ENCODE measurements at places on chromosomes 3 and 15.

DNA sequence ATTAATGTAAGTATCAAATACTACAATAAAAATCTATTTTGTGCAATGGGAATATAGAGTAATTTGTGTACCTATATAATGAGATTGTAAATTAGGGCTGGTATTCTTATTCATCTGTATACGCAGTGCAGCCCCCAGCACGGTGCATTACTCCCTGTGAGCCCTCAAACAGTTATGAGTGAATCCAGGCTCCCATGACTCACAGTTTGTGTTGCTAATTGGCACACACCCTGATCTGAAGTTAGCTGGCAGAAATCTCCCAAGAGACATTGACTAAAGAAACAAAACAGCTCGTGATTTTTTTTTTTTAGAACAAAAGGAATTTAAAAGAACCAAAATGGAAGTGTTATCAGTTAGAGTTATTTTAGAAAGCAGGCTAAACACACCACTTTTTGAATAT is 15.7 kb downstream of the GK5 start:
- no peak for DNase-seq

DNA sequence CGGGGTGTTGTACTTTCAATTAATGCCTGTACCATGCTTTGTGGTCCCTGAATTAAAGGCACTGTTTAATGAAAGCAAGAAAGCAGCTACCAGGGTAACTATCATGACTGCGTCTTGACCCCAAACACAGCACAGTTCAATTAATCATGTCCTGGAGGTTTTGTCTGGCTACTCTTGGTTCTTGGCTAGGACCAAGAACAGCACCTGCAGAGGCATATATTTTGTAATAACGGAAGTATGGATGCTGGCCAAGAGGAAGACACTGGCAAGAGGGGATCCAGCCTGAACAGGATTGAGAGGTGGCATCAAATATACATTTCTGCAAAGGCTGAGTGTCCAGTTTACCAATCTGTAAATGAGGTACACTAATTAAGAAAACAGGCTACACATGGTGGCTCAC is 119.9 kb downstream of the FOXP1 start:
- DNase-seq: no peak

DNA sequence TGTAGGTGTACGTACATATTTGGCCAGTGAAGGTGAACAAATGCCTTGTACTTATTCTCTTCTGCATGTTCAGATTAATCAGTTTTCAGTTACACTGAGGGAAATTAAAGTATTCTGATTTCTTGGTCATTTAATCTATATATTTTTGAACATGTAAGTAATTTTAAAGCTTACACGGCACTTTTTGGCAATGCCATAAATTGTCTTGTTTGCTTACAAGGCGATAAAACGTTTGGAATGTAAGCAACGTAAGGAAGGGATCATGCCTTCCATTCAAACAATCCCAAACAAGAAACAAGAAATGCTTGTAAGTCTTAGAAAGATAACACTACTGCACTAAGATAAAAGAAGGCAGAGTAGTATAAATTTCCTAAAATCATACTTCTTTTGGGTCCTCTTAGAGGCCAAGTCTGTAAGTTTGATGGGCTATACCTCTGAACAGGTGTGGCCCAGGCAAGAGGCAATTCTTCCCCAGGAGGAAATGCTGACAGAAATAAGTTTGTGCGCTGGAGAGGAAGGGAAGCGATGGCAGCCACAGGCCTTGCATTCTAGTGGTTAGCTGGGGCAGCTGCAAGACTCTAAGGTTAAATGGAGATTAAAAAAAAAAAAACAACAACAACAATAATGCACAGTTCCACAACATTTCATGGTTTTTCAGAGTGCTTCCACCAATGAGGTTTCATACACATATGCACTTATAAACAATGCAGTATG is 73.8 kb downstream of the GOLIM4 start:
- no peak for DNase-seq

GRCh38 chr3:193991666-193992424 is 144.1 kb upstream of the HES1 start:
- no peak for DNase-seq

DNA sequence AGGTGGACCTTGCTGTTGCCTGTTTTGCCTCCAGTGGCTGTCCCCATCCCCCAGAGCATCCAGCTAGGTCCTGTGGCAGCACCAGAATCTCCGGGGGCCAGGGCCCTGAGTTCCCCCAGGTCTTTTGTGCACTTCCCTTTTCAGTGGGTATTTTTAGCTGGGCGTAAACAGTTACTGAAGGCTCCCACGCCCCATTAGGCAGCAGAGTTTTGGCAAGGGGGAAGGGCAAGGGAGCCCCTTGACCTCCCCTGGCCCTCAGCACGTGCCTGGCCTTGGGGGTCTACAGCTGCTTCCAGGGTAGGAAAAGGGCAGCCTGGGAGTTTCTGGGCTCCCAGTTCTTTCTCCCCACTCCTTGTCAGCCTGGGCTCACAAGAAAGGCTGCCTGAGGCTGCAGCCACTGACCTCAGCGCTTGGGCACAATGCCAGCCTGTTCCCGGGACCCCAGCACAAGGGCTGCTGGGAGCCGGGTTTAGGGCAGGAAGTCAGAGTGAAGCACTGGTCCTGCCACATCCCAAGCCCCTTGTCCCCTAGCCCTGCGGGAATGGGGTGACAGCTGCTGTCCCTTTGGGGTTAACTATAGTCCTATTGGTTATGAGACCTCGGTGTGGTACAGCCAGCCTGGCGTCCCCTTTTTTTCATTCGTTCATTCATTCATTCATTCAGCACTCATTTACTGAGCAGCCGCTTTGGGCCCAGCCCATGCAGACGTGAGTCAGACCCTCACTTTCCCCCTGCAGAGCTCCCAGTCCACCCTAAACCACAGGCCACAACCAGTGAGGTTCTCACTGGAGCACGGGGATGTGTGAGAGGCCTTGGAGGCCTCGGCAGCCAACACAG is 8.4 kb downstream of the CSK start:
- peak; percentile 47 for DNase-seq

DNA sequence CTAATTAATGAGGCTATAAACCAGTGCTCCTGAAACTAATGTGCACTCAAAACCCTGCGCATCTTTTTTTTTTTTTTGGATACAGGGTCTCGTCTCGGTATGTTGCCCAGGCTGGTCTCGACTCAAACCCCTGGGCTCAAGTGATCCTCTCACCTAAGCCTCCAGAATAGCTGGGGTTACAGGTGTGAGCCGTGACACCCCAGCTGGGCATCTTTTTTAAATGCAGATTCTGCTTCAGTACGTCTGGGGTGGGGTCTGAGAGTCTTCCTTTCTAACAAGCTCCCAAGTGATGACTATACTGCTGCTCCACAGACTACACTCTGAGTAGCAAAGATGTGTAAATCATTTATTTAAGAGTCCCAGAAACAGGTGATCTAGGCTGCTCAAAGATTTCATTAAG is 73.0 kb downstream of the BFSP2 start:
- no peak for DNase-seq

- DNase-seq: no peak
Observed at GRCh38 chr3:137205394-137206045, 247.7 kb downstream of the IL20RB start.

DNA sequence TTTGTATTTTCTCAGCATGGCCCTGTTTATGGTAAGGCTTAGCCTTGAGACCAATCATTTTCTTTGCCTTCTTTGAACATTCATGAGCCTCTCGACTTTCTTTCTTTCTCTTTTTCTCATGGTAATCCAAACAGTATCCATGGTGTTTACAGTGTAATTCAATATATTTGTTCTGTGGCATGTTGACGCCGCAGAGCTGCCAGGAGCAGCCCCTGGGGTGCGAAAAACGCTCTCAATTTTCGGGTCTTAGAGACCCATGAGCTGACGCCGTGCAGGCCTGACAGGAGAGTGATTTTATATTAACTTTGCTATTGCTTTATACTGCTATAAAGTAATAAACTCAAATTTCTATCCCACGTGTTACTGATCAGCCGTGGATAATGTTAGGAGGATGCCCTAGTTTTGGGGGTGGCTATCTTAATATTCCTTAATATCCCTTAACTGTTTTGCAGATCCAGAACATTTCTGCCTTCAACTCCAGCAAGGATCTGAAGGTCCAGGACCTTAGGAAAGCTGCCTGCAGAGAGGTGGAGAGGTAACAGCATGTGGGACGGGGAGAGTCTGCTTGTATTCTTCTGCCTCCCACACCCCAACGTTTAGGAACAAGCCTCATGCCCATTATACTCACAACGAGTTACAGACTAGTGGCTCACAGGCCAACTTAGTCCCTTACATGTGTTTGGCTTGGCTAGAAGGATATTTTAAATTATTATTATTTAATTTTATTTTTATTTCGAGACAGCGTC is 29.3 kb upstream of the MYO1E start:
- DNase-seq: no peak

- no peak for DNase-seq
Observed at GRCh38 chr3:47163169-47164006, 525 bp downstream of the SETD2 start.

DNA sequence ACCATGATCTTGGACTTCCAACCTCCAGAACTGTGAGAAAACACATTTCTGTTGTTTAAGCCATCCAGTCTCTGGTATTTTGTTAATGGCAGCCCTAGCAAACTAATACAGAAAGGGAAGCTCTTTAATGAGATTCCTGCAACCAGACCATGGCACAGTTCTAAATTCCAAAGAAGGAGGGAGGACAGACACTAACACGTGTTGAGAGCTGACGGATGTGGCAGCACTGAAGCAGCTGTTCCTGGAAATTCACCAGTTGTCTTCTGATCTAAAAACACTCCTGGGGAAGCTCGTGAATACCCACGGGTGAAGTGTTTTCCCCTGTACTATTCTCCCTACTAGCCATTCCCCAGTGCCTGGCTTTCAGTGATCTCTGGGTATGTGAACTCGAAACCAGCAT is 56.7 kb downstream of the RPL22L1 start:
- DNase-seq: no peak

GRCh38 chr3:173066044-173067004 is 74.7 kb downstream of the SPATA16 start:
- DNase-seq: no peak

- DNase-seq: peak; percentile 39
Observed at GRCh38 chr3:49903451-49904424, at the start of gene MST1R. Gene MST1R, minus strand, starts transcription at chr3:49903873. Its CDS starts 264 bp downstream, at chr3:49903609.

DNA sequence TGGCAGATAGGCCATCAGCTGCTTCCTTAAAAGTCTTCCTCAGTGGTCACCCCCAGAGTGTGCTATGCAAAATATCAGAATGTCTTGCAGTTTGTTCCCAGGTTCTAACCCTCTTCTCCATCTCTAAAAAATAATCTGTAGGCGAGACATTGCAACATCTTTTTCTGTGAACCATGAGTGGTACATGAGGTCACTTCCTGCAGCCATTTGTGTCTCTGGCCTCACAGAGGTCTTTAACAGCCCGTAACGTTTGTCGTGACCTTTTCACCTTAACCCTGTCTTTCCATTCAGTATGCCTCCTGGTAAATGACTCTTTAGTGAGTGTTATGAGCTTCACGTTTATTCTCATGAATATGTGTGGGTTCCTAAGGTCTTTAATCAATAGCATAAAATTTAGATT is 145.4 kb downstream of the KLHL25 start:
- peak; percentile 78 for DNase-seq

- DNase-seq: no peak
Observed at GRCh38 chr15:95663156-95664100, 667.1 kb upstream of the NR2F2 start.

DNA sequence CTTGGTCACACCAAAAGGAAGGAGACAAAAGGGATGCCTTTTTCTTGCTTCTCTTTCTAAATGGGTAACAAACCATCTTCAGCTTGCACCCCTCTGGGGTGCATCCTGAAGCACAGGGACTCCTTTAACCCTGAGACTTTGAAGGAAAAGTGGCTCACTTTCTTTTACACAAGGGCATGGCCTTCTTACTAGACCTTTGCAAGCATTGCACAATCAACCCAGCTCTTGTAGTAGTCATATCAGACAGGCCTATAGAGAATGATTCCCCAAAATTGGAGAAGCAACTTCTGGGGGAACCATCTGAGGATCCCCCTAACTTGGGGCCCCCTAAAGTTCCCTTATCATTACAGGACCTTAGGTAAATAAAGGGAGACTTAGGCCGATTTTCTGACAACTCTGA is 56.1 kb upstream of the GK5 start:
- peak; percentile 41 for DNase-seq

- no peak for DNase-seq
Observed at GRCh38 chr15:39273717-39274411, 307.0 kb upstream of the THBS1 start.

DNA sequence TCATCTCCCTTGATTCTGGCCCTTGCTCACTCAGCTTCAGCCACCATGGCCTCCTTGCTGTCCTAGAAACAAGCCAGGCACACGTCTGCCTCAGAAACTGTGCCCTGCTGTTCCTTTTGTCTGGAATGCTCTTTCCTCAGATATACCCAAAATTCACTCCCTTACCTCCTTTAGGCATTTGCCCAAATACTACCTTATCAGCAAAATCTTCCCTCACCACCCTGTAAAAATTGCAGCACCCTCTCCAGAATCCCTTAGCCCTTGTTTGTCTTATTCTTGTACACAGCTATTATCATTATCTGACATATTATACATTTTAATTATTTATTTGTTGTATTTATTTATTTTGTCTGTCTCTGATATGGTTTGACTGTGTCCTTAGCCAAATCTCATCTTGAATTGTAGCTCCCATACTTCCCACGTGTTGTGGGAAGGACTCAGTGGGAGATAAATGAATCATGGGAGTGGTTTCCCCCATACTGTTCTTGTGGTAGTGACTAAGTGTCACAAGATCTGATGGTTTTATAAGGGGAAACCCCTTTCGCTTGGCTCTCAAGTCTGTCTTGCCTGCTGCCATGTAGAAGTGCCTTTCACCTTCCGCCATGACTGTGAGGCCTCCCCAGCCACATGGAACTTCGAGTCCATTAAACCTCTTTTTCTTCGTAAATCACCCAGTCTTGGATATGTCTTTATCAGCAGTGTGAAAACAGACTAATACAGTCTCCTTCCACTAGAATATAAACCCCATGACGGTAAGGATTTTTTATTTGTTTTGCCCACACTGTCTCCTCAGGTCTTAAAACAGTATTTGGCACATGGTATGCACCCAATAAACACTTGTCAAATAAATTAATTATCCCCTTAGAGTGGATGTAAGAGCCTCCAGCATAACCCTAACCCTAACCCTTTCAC is 60.0 kb upstream of the STT3B start:
- no peak for DNase-seq

- DNase-seq: no peak
Observed at GRCh38 chr3:10981961-10982360, 10.6 kb upstream of the SLC6A1 start.

DNA sequence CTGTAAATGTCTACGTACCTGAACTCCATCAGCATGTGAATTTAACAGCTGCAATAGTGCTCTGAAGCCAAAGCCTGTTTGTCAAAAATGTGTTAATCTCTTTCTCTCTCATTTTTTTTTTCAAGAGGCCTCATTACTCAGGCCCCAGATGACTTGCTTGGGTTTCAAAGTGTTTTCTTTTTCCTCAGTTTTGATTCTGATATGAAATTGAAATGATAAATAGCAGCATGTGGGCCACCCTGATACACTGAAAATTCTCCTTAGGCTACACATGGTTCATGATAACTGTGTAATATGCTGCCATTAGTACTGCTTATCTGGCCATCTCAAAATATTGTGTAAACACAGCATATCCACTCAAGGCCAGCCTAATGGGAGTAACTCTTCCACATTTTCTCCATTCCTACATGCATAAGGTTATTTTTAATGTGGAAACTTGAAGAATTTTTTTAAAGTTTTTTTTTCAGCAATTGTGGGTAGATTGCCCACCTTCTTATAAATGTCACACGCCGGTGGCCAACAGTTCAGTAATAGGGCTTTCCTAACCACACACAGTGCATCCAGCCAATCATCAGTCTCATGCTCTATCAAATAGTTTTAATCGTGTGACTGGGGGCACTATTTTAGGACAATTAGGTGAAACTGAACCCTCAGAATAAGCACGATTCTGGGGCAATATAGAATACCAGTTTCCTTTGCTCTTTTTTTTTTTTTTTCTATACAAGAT is 13.1 kb upstream of the DENND4A start:
- no peak for DNase-seq

GRCh38 chr15:64903326-64903950 is 8.3 kb upstream of the ANKDD1A start:
- no peak for DNase-seq

Measured in AML-193 (cell line).